ENCODE measurements at places on chromosomes 5 and 9. TPM values are rescaled to one million over a fixed set of nuclear protein-coding genes. Genes with fewer than 3 reads are reported as not detected.

Gene PHF24
- total RNA-seq = 0.37 TPM

Gene OGN
- not detected for total RNA-seq

Gene C5orf58
- total RNA-seq = 4.3 TPM

Gene ALDH1A1
- total RNA-seq = 4.5 TPM

Gene KLHL3
- 3.8 TPM for total RNA-seq

Gene ERP44
- total RNA-seq = 16.3 TPM

Gene LIFR
- total RNA-seq = 11.8 TPM

Gene ZNF483
- 62.9 TPM for total RNA-seq

Gene EGFL7
- total RNA-seq = 68.5 TPM

Gene TAS2R1
- total RNA-seq = not detected

Gene ZBTB34
- total RNA-seq = 14.1 TPM

Gene LRRC14B
- 0.44 TPM for total RNA-seq

Gene BAAT
- not detected for total RNA-seq

Gene DIPK1B
- 75.7 TPM for total RNA-seq

Gene ADGRD2
- not detected for total RNA-seq

Gene TEX48
- total RNA-seq = not detected

Gene HRCT1
- 0.21 TPM for total RNA-seq

Gene ENTPD8
- 0.76 TPM for total RNA-seq

Gene PTGES
- total RNA-seq = 1.2 TPM

Gene NXNL2
- total RNA-seq = 4.1 TPM

Gene STKLD1
- 0.41 TPM for total RNA-seq

Gene OR1L8
- not detected for total RNA-seq

Gene CRHBP
- total RNA-seq = 2.3 TPM

Gene ZBED3
- total RNA-seq = 1.6 TPM

Gene PCAT7
- total RNA-seq = 1.3 TPM

Gene NUTM2G
- 0.07 TPM for total RNA-seq

Gene KIF4B
- 0.03 TPM for total RNA-seq

Gene NFIL3
- total RNA-seq = 7.9 TPM

Gene DBH
- total RNA-seq = not detected

Gene CCNG1
- 374 TPM for total RNA-seq

Gene ZNF354C
- 0.07 TPM for total RNA-seq

Gene NFIB
- total RNA-seq = 5.0 TPM

Gene PCDHAC2
- 24.2 TPM for total RNA-seq

Gene PTGER4
- total RNA-seq = 0.07 TPM

Measured in H7 (cell line).